ENCODE measurements at places on chromosomes 5 and 9.

GRCh38 chr5:133930061-133930812 lies 38.2 kb downstream of the C5orf15 start:
- peak; percentile 62 for DNase-seq

DNA sequence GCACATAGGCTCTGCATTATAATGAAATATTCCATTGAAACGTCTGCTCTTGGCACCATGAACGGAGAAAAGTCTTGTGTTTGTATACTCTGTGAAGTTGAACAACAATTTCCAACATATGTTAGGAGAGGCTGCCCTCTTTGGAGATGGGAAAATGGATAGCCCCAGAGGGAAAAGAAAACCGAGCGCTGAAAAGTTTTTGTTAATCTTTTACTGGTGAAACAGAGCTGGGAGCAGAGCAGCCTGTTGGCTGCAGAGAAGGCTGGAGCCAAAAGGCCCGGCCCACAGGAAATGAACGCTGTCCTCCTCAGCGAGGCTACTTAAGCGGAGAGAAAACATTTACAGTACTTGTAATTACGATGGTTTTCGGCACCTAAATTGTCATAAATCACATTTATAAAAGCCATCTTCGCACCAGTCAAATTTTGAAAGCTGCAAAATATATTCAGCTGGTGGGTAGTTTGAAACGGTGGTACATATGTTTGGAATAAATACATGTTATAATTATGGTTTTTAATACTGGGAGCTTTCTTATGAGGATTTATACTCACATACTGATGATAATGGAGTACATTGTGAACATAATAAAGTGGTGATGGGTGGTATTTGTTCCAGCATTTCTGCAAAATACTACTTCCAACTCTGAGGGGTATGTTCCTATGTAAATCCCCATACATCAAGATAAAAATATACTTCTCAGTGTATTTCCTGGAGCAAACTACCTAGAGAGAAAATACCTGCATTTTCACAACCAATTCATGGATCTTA lies 129.6 kb upstream of the CNTLN start:
- DNase-seq = peak; percentile 72

GRCh38 chr5:159100025-159100781 lies 487 bp upstream of the EBF1 start:
- DNase-seq = peak; percentile 91

DNA sequence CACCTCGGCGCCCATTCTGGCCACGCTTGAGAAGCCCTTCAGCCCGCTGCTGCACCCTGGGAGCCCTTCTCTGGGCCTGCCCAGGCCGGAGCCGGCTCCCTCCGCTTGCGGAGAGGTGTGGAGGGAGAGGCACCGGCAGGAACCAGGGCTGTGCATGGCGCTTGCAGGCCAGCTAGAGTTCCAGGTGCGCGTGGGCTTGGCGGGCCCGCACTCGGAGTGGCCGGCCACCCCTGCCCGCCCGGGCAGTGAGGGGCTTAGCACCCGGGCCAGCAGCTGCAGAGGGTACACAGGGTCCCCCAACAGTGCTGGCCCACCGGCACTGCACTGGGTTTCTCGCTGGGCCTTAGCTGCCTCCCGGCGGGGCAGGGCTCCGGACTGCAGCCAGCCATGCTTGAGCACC lies 72.3 kb upstream of the SYK start:
- DNase-seq = no peak

DNA sequence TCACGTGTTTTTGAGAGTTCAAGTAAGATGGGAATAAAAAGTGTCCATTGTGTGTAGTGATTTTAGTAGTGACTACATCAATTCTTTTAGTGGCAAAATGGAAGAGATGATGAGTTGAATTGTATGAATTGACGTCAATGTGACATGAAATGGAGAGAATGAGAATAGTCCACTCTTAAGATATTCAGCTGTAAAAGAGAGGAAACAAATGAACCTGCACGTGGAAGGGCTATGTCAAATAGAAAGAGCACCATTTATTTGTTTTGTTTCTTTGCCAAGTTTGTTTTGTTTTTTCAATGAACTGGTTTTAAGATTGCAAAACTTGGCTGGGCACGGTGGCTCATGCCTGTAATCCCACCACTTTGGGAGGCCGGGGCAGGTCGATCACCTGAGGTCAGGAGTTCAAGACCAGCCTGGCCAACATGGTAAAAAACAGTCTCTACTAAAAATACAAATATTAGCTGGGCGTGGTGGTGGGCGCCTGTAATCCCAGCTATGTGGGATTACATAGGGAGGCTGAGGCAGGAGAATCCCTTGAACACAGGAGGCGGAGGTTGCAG lies 453.8 kb downstream of the TAF11L14 start:
- no peak for DNase-seq

- DNase-seq = peak; percentile 74
Measured at GRCh38 chr9:72362680-72363139, 2.3 kb downstream of the ZFAND5 start.

DNA sequence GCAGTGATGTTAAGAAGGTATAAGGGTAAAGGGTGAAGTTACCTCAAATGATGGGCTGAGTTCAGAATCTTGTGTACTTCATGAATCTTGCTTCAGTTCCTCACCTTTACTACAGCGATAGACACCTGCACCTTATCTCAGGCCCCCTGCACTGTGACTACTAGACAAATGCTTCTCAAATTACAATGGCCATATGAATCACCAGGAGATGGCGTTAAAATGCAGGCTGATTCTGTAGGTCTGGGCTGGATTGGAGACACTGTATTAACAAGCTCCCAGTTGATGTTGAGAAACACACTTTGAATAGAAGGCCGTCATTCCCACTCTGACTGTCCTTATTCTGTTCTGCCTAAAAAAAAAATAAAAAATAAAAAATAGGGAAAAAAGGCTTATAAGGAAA lies 29.8 kb downstream of the TARS1 start:
- DNase-seq = peak; percentile 52

- peak; percentile 36 for DNase-seq
Measured at GRCh38 chr9:123637606-123637944, 281.6 kb downstream of the CRB2 start.

GRCh38 chr5:159156426-159157238 lies 52.7 kb downstream of the RNF145 start:
- DNase-seq = peak; percentile 68

GRCh38 chr9:120936011-120936763 lies 9.6 kb upstream of the TRAF1 start:
- peak; percentile 93 for DNase-seq

DNA sequence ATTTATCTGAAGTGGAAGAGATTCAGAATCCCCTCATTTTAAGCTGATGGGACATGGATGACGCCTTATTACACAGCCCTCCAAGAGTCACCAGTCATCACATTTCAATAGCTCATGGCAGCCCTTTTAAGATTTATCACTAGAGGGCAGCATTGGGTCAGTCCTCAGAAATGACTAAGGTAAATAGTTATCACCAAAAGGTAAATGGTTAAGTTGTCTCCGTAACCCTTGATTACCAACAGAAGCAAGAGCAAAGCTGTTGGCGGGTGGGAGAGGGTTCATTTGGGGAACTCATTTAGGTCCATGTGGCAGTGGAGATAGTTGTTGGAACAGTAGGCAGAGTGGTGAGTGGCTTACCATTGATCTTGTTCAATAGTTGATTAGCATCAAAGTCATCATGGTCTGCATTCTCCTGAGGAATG lies 12.0 kb upstream of the C9 start:
- DNase-seq = peak; percentile 47

DNA sequence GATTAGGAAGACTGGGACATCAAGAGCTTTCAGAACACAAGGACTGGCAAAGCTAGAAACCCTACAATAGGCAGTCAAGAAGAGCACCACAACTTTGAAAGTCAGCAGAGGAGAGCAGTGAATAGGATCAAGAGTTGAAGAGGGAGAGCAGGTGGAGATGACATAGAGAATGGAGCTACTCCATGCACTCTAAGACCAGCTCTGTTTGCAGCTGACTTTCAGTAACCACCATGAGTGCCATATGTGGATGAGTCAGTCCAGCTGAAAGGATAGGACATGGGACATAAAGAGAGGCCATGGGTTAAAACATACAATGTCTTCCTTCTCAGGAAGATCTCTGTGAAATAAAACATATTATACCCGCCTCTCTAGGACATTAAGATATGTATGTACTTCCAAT lies 289.1 kb upstream of the KLF4 start:
- DNase-seq = no peak

GRCh38 chr5:158966716-158967115 lies 133.0 kb downstream of the EBF1 start:
- DNase-seq = no peak

- DNase-seq = no peak
Measured at GRCh38 chr9:86809759-86810367, 137.4 kb downstream of the GAS1 start.

- no peak for DNase-seq
Measured at GRCh38 chr5:88665750-88666215, 217.2 kb downstream of the MEF2C start.

DNA sequence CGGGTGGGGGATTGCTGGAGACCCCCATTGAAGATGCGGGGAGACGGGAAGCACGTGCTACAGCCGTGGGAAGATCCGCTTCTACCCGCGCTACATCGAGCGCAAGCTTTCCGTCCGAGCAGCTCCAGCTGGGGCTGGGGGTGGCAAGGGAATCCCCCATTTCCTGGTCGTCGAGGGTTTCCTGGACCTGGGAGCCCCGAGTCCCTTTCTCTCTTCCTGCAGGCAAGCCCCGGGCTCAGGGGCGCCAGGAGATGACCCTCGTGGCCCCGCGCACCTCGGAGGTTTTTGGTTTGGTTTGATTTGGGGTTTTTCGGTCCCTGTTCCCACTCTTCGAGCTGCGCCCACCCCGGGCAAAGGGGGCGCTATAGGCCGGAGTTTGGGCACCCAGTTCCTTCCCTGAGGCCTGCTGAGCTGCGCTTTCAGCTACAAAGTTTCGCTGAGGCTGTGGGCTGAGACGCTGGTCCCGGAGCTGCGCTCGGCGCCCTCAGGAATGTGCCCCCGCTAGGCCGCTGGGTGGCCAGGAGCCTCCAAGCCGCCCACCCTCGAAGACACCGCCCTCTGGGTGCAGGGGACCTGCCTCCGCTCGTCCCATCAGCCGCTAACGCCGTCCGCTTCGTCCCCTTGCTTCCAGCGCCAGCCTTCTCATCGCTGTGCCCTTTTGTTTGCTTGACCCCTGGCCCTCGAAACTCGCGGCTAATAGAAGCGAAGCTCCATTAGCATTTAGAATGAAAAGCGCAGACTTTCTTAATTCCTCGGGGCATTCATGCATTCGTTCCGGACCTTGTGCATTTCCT lies 2.9 kb downstream of the NR4A3 start:
- DNase-seq = peak; percentile 21

- no peak for DNase-seq
Measured at GRCh38 chr9:86491468-86492266, 137.5 kb upstream of the TUT7 start.

DNA sequence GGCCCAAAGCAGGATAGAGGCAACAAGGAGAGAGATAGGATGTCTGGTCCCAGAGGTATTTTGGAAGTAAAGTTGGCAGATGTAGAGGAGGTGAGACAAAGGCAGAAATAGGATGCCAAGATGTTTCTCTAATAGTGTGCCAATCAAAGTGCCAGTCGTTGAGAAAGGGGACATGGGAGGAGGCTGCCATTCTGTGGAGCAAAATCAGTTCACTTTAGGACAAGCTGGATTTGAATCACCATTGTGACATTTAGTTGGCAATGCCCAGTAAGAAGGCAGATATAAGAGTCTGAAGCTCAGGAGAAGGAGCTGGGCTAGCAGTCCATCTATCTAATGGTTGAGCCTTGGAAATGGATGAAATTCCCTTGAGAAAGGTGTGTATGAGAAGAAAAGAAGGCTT lies 53.8 kb downstream of the ADRB2 start:
- no peak for DNase-seq

GRCh38 chr5:173823721-173824567 lies 64.2 kb upstream of the CPEB4 start:
- DNase-seq = peak; percentile 78

DNA sequence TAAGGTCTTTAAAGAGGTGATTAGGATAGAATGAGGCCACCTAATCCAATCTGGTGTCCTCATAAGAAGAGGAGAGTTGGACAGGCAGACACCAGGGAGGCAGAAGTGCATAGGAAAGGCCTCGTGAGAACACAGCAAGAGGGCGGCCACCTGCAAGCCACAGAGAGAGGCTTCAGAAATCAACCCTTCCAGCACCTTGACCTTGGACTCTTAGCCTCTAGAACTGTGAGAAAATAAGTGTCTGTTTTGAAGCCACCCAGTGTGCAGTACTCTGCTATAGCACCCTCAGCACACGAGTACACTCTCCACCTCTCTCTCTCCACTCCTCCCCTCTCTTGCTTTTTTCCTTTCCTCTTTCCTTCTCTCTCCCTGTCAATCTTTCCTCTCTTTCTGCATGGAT lies 26.8 kb downstream of the NIPAL4 start:
- DNase-seq = no peak

- DNase-seq = no peak
Measured at GRCh38 chr5:139524446-139524845, 36.7 kb upstream of the UBE2D2 start.

DNA sequence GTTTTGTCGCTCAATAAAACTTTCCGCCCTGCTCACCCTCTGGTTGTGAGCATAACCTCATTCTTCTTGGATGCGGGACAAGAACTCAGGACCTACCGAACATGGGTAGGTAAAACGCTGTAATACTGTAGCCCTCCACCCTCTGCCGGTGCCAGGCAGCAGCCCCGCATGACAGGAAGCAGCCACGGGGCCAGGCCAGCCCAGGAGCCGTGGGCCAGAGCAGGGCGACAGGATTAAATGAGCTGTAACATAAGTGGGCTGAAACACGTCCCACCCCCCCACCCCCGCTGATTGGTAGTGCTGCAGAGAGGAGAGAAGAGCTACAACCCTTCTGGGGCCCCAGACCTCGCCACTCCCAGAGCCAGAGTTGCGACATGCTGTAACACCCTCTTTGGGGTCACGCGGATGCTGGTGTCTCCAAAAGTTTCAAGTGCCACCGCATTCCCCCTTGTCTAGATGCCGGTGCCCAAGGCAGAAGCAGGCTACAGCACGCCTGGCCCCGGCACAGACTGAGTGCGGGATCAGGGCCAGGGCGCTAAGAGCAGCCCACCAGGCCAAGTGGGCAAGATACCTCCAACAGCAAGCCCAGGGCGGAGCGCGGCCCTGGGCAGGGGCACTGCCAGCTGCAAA lies 81.8 kb downstream of the FBXW11 start:
- DNase-seq = no peak

GRCh38 chr9:83166372-83166771 lies 103.4 kb upstream of the RASEF start:
- no peak for DNase-seq

- no peak for DNase-seq
Measured at GRCh38 chr5:113145757-113146387, 169.3 kb downstream of the DCP2 start.

DNA sequence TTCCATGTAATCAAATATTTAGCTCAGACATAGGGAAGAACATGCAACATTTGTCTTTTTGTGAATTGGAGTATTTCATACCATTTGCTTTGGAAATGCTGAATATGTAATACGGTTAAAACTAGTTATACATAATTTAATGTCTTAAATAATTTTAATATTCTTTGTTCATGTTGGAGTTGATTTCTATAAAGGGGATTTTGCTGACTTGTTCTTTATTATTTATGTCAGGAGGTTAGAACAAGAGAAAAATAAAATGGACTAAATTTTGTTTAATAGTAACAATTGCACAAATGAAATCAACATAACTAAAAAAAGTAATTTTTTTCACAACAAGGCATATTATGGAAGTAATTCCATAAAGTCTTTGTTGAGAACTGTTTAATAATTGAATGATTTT lies 170.0 kb upstream of the CDH18 start:
- no peak for DNase-seq

Measured in brain microvascular endothelial cell (primary cell).